Stimulated activated naive B cell treated with anti-CD40 and anti-IgM and Interleukin-4, amounts not matched to agents 10 μg/mL and 1 μg/mL and 100 μg/mL, for 72 hours (primary cell): ENCODE measurements at places on chromosomes 7 and 10.
A peak's percentile ranks its signal among the peaks of the same experiment; 100 is the strongest.

GRCh38 chr10:7388602-7389001 is 22.2 kb downstream of the SFMBT2 start:
- H3K27me3 ChIP-seq = no peaks in the 10 kb centered on the region
- H3K4me3 ChIP-seq = no peak overlapping the region
- peaks cover 25% of the 10 kb centered on the region for H3K36me3 ChIP-seq
- no peak overlapping the region for H3K27ac ChIP-seq
- DNase-seq = no peak

DNA sequence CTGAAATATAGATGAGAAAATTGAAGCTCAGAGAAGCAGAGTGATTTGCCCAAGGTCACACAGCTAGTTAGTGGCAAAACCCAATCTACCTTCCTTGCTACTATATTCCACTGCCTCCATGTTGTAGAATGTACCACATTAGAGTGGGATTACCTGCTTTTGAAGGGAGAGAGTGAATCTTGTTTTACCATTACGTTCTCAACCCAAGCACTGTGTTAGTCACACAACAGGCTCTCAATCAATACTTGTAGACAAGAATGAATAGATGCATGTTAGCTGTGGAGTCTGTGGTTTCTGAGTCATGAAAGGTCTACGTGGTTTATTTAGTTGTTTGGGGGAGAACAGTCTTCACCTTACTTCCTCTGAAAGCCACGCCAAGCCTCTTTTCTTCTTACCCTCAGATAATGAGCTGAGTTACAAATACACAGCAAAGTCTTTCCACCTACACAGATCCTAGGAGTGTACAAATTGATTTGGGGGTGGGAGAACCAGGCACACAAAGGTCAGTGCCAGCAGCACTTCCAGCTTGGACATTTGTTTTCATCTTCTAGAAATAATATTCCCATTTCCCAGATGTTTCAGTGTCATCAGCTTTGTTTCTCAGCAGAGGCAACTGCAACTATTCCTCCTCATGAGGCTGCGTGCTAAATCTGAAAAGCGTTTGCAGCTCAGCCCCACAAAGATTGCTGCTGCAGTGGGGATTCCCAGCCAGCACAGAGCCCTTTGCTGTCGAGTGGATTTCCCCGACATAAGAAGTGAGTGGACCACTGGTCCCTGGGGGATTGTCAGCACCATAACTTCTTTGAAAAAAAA is 71.5 kb upstream of the ADO start:
- no peaks in the 10 kb centered on the region for H3K27me3 ChIP-seq
- H3K4me3 ChIP-seq = peak overlapping the region; percentile 68
- H3K36me3 ChIP-seq = no peaks in the 10 kb centered on the region
- H3K27ac ChIP-seq = no peak overlapping the region
- peak; percentile 87 for DNase-seq

GRCh38 chr7:101598422-101598985 is 30.6 kb downstream of the MYL10 start:
- H3K36me3 ChIP-seq = no peaks in the 10 kb centered on the region
- no peak overlapping the region for H3K4me3 ChIP-seq
- H3K27me3 ChIP-seq = no peaks in the 10 kb centered on the region
- no peak overlapping the region for H3K27ac ChIP-seq
- no peak for DNase-seq

- H3K4me3 ChIP-seq = no peak overlapping the region
- no peak overlapping the region for H3K27ac ChIP-seq
- no peaks in the 10 kb centered on the region for H3K4me1 ChIP-seq
- peaks cover 25% of the 10 kb centered on the region for H3K36me3 ChIP-seq
- DNase-seq = no peak
- no peaks in the 10 kb centered on the region for H3K27me3 ChIP-seq
Observed at GRCh38 chr10:15112657-15113056, 15.5 kb downstream of the RPP38 start.

GRCh38 chr7:120400806-120401455 is 128.0 kb downstream of the KCND2 start:
- H3K4me3 ChIP-seq = no peak overlapping the region
- H3K36me3 ChIP-seq = no peaks in the 10 kb centered on the region
- no peak overlapping the region for H3K27ac ChIP-seq
- DNase-seq = no peak
- no peaks in the 10 kb centered on the region for H3K27me3 ChIP-seq

GRCh38 chr7:2104716-2105115 is 128.0 kb downstream of the MAD1L1 start:
- H3K4me3 ChIP-seq = no peak overlapping the region
- no peaks in the 10 kb centered on the region for H3K27me3 ChIP-seq
- no peak for DNase-seq
- H3K27ac ChIP-seq = peak overlapping the region; percentile 72
- peaks cover 34% of the 10 kb centered on the region for H3K36me3 ChIP-seq
- peaks cover 89% of the 10 kb centered on the region for H3K4me1 ChIP-seq

DNA sequence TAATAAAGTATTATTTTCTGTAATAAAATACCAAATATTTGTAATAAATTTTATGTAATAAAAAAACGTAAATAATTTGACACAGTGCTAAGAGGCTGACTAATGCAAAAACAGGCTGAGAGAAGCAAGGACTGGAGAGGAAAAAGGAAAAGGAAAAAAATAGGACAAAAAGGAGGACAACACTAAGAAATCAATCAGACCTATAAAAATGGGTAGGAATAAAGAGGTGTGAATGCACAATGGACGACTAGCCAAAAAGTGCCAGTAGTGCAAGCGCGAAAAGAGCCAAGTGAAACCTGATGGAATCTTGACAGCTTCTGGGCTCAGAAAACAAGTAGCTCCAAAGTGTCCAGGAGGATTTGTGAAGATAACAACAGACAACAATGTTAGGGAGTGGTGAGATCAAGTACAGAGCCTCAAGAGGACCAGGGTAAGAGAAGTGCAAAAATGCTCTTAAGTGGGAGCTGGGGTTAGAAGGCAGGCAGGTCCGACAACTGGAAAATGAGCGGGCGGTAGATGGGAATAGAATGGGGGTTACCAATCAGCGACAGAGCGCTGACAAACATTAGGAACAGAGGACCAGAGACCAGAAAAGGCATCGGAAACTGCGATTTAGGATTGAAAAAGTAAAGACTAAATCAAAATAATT is 1.2 kb downstream of the BRAF start:
- no peak overlapping the region for H3K27ac ChIP-seq
- peak; percentile 4 for DNase-seq
- H3K36me3 ChIP-seq = no peaks in the 10 kb centered on the region
- peaks cover 14% of the 10 kb centered on the region for H3K4me1 ChIP-seq

DNA sequence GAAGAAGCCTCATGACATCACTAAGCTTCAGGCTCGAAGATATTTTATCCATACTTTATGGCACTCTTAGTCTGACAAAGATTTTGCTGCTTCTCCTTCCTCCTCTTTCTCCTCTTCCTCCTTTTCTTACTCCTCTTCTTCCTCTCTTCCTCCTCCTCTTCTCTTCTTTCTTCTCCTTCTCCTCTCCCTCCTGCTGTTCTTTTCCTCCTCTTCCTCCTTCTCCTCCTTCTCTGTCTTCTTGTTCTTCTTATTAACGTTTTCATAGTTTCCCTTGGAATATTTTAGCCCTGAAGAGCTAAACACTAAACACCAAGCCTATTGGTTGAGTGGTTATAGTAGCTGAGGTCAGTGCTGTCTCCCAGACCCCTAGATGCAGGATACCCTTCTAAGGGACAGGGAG is 137.7 kb downstream of the CREB5 start:
- H3K4me3 ChIP-seq = no peak overlapping the region
- peaks cover 37% of the 10 kb centered on the region for H3K27me3 ChIP-seq
- no peaks in the 10 kb centered on the region for H3K4me1 ChIP-seq
- no peak for DNase-seq

- no peak overlapping the region for H3K4me3 ChIP-seq
- no peaks in the 10 kb centered on the region for H3K4me1 ChIP-seq
- H3K27me3 ChIP-seq = peaks cover 32% of the 10 kb centered on the region
- peaks cover 7% of the 10 kb centered on the region for H3K36me3 ChIP-seq
- no peak overlapping the region for H3K27ac ChIP-seq
Observed at GRCh38 chr10:569961-570627, 119.4 kb downstream of the DIP2C start.

- peak; percentile 9 for DNase-seq
- H3K4me3 ChIP-seq = peak overlapping the region; percentile 5
- H3K27me3 ChIP-seq = no peaks in the 10 kb centered on the region
- peak overlapping the region; percentile 59 for H3K27ac ChIP-seq
- H3K36me3 ChIP-seq = peaks cover 54% of the 10 kb centered on the region
- H3K4me1 ChIP-seq = peaks cover 30% of the 10 kb centered on the region
Observed at GRCh38 chr10:101617102-101617823, 29.1 kb downstream of the DPCD start.

DNA sequence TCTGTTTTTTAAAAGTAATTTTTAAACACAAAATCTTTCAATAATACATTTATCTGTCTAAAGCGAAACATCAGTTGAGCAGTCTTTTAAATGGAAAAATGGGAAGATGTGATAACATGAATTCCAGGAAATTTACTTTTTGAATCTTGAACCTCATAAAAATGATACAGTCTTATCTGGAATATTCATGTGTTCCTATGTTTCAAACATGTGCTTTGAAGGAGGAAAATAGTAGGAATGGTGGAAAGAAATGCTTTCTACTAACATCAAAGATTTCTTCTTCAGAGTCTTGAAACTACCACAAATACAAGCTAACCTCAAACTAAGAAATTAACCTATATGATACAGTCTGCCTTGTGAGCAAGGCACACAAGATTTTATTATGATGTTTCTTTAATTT is 317.5 kb upstream of the SEMA3A start:
- H3K27ac ChIP-seq = no peak overlapping the region
- no peak for DNase-seq
- no peaks in the 10 kb centered on the region for H3K36me3 ChIP-seq
- no peaks in the 10 kb centered on the region for H3K27me3 ChIP-seq
- H3K4me1 ChIP-seq = no peaks in the 10 kb centered on the region

GRCh38 chr10:48249004-48249762 is 25.3 kb downstream of the FRMPD2 start:
- no peak overlapping the region for H3K4me3 ChIP-seq
- H3K27ac ChIP-seq = no peak overlapping the region
- no peaks in the 10 kb centered on the region for H3K36me3 ChIP-seq

- no peaks in the 10 kb centered on the region for H3K27me3 ChIP-seq
- no peak for DNase-seq
- no peaks in the 10 kb centered on the region for H3K36me3 ChIP-seq
- H3K4me1 ChIP-seq = peaks cover 2% of the 10 kb centered on the region
- H3K27ac ChIP-seq = no peak overlapping the region
Observed at GRCh38 chr7:117193564-117193963, 129.3 kb downstream of the WNT2 start.

- H3K4me1 ChIP-seq = peaks cover 43% of the 10 kb centered on the region
- H3K27me3 ChIP-seq = no peaks in the 10 kb centered on the region
- peak overlapping the region; percentile 56 for H3K27ac ChIP-seq
- H3K4me3 ChIP-seq = peak overlapping the region; percentile 46
Observed at GRCh38 chr10:11516431-11516746, 95.1 kb downstream of the USP6NL start.

DNA sequence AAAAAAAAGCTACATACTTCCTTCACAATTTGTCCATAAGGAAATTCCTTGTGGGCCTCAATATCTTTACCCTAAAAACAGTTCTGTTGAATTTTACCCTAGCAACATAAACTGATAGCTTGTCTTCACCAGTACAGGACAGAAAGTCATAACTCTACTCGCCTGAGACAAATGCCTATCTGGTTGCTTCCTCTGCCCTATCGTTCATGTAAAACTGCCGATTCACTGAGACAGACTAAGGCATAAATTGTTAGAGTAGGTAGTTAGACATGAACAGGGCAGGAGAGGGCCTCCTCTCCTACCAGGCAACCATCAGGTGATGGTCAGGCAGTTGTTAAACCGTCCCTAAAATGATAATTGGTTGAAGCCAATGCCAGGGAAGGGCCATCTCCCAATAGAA is 25.0 kb downstream of the IFIT3 start:
- H3K36me3 ChIP-seq = no peaks in the 10 kb centered on the region
- no peaks in the 10 kb centered on the region for H3K27me3 ChIP-seq
- no peak overlapping the region for H3K4me3 ChIP-seq
- H3K4me1 ChIP-seq = peaks cover 36% of the 10 kb centered on the region
- H3K27ac ChIP-seq = no peak overlapping the region
- no peak for DNase-seq

GRCh38 chr7:135645296-135645904 is 16.9 kb upstream of the STMP1 start:
- no peak overlapping the region for H3K27ac ChIP-seq
- DNase-seq = no peak
- no peak overlapping the region for H3K4me3 ChIP-seq
- H3K27me3 ChIP-seq = no peaks in the 10 kb centered on the region
- H3K36me3 ChIP-seq = peaks cover 41% of the 10 kb centered on the region

- no peaks in the 10 kb centered on the region for H3K27me3 ChIP-seq
- DNase-seq = no peak
- peak overlapping the region; percentile 88 for H3K27ac ChIP-seq
- peak overlapping the region; percentile 91 for H3K4me3 ChIP-seq
- H3K36me3 ChIP-seq = peaks cover 3% of the 10 kb centered on the region
- peaks cover 49% of the 10 kb centered on the region for H3K4me1 ChIP-seq
Observed at GRCh38 chr7:39622609-39623008, 763 bp upstream of the RALA start.

DNA sequence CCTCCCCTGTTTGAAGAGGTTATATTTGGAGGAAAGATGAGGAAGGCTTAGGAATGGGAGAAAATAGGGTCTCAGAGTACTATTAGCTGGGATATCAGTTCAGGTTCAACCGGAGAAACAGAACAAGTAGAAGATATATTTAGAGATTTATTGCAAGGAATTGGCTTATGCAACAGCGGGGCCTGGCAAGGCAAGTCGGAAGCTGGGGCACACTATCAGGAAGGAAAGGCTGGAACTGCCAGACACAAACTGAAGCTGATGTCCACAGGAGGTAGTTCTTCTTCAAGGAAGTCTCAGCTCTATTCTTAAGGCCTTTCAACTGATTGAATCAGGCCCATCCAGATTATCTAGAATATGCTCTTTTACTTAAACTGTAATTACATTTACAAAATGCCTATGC is 939.6 kb upstream of the C7orf33 start:
- H3K27ac ChIP-seq = no peak overlapping the region
- H3K4me1 ChIP-seq = no peaks in the 10 kb centered on the region
- no peak for DNase-seq
- no peak overlapping the region for H3K4me3 ChIP-seq
- no peaks in the 10 kb centered on the region for H3K36me3 ChIP-seq

GRCh38 chr7:17297243-17297642 is 1.2 kb upstream of the AHR start:
- H3K36me3 ChIP-seq = peaks cover 7% of the 10 kb centered on the region
- DNase-seq = no peak
- H3K4me3 ChIP-seq = peak overlapping the region; percentile 91

GRCh38 chr10:129933456-129934092 is 30.5 kb downstream of the EBF3 start:
- H3K4me1 ChIP-seq = no peaks in the 10 kb centered on the region
- H3K36me3 ChIP-seq = no peaks in the 10 kb centered on the region
- DNase-seq = no peak
- H3K4me3 ChIP-seq = no peak overlapping the region
- H3K27ac ChIP-seq = no peak overlapping the region
- peaks cover 15% of the 10 kb centered on the region for H3K27me3 ChIP-seq
